ENCODE measurements at places on chromosomes 4 and X.

DNA sequence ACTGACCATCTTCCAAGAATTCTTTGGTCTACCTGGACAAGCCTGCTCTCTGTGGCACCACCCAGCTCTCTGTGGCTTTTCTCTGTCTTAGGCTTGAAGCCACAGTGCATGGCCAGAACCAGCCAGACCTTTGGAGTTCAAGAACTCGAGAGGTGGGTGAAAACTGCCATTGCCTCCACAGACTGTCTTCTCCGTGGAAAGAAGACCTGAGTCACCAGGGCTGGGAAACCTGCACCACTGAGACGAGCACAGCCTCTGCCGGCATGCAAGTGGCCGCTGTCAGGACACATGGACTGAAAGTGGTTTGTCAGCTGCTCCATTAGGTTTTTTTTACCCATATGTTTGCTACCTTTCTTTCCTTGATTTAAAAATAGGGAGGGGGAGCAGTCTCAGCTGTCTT, 74.5 kb downstream of the MGST2 start:
- no peak for DNase-seq

- no peak for DNase-seq
Measured at GRCh38 chr4:56701644-56702043, 20.5 kb upstream of the HOPX start.

DNA sequence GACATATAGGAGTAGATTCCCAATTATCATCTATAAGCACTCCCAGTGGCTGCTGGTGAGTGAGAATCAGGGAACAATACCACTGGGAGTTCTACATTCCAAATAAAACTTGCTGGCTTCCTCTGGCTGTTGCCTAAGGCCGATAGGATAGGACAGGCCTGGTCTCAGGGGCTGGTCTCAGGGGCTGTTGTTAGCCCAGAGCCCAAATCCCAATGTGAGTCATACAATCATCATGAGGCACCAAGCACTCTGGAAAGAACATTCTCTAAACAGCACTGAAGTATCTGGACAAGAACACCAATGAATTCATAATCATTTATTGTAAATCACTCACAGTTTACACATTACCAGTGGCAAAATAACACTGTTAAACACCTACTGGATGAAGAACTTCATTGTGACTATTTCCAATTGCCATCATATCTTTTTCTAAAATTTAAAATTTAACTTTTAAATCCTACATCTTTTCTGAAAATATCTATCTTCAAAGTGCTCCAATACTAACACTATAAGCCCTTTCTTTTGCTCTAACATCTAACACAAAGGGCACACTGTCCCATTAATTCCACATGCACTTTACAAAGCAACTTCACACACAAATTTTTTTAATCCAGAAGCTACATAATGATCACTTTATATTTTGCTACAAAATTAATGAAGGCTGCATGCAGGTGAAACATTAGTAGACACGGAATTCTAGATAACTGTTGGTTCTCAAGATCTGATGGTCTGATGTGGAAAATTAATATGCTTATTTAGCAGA, 67.6 kb upstream of the TMEM150C start:
- peak; percentile 64 for DNase-seq

GRCh38 chrX:64976673-64977040, 407 bp upstream of the ZC4H2 start:
- DNase-seq: no peak

- peak; percentile 41 for DNase-seq
Measured at GRCh38 chr4:106691749-106692148, 323.2 kb upstream of the GIMD1 start.

- peak; percentile 26 for DNase-seq
Measured at GRCh38 chrX:45348296-45348695, 147.6 kb upstream of the DIPK2B start.

Measured in EH (cell line).